CD4-positive, alpha-beta T cell (primary cell): ENCODE measurements at places on chromosomes 16 and 17.

- DNase-seq: no peak
These were observed 22.5 kb upstream of the NSMCE1 start for GRCh38 chr16:27291106-27291505.

DNA sequence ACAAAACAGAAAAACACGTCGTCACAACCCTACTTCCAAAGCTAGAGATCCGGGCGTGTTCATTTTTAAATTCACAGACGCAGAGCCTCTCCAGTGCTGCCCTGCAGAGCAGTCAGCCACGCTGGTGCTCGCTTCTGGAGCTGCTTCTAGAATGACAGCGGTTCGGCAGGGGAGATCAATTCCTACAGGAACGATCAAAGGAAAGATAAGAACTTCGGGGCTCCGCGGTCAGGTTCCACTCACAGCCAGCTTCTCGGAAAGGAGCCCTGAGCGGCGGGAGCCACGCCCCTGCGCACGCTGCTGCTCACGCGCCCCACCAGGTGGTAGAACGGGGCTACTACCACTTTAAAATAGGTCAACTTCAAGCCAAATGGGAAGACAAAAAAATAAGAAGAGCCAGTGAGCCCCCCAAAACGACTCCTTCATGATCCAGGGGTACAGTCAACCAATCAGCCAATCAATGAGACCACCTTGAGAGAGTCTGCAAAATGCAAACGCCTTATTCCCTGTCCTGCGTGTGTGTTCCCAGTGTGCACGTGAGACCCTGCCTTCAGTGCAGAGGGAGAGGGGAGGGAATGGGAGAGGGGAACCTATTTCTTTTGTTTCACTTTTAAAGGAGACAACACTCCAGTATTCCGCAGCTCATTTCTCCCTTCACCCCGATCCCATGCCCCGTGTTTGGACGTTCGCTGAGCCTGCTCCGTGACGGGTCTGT is 209.7 kb downstream of the RBFOX3 start:
- DNase-seq: peak; percentile 52

DNA sequence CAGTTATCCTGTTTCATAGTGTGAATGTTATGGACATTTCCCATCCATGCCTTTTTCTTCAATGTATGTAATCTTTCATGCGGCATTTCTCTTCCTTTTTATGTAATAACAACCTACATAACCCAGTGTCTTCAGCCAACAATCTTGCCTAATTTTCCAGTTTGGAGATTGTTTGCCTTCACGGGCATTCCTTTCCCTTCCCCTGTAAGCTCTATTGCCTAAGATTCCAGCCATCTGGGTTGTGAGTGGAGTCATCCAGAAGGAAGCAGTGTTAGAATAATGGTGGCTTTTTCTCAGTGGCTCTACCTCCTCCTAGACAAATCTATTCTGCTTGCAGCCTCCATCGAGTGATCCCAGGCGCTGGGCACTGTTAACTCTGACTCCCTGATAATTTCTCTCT is 22.3 kb downstream of the SYCE1L start:
- DNase-seq: no peak

- DNase-seq: no peak
These were observed 2.2 kb upstream of the MPG start for GRCh38 chr16:75580-76501.

DNA sequence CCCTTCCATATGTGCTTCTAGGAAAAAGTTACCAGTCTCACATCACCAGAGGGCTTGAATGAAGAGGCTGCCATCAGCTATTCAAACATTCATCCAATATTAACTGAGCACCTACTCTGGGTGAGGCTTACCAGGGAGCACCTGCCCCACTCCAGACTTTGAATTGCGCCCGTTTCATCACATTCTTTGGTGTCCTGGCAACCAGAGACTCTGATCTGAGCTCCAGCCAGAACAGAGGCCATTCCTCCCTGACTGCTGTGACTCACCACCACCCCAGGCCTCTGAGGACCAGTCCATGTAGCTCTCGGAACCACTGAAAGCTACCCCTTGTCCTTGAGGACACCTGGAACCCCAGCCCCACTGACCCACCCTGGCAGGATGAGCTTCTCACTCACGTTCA is at the start of gene C16orf96:
C16orf96 (plus strand) TSS at position 229 of the 400 bp plus-strand sequence; CDS start at position 379, 150 bp downstream.
- DNase-seq: no peak

DNA sequence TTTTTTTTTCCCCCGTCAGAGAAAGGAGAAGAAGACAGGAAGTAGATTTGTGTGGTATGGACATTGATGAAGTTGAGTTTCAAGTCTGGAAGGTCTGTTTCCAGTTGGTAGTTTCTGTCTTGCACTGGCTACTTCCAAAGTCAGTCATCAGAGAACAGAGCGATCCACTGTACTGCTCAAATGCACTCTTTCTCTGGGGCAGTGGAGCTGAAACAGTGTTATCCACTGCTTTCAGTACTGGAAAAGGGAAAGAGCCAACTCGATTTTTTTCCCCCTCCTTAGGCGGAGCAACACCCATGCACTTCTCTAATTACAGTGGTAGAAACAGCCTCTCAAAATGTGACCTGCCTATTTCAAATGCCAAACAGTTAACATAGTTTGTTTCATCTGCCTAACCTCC is 7.4 kb downstream of the PRKCA start:
- DNase-seq: no peak

DNA sequence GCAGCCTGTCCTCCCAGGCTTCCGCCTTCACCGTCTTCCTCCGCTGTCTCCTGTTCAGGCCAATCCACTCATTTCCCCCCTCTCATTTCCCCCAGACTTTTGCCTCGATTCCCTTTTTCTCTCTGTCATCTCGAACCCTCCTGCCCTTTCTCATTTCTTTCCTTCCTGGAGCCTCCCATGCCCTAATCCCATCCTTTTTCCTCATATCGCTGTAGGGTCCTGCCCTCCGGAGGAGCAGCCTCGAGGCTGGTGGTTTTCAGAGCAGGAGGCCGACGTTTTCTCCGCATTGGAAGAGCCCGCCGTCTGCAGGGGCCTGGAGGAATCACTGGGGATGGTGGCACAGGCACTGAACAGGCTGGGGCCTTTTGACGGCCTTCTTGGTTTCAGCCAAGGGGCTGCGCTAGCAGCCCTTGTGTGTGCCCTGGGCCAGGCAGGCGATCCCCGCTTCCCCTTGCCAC is 597 bp downstream of the OVCA2 start:
- DNase-seq: no peak

- no peak for DNase-seq
These were observed 106.3 kb downstream of the HS3ST3A1 start for GRCh38 chr17:13495423-13495822.

- no peak for DNase-seq
These were observed 147.9 kb downstream of the MAF start for GRCh38 chr16:79452671-79453070.

DNA sequence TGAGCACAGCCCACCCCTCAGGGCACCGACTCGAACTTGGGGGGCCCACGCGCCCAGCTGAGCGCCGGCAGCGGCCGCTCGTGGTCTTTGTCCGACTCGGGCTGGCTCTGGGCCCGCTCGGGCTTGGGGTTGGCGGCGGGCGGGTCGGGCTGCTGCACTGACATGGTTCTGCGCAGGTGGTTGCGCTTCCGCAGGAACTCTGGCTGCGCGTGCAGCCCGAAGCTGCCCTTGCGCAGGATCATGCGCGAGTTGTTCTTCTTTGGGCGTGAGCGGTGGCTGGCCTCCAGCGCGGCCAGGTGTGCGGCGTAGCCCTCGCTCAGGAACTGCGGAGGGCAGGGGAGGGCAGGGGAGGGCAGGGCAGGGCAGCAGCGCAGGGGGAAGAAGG is 11.1 kb downstream of the PIMREG start:
- peak; percentile 58 for DNase-seq

- DNase-seq: no peak
These were observed 326.8 kb downstream of the SEC14L1 start for GRCh38 chr17:77467521-77467920.

DNA sequence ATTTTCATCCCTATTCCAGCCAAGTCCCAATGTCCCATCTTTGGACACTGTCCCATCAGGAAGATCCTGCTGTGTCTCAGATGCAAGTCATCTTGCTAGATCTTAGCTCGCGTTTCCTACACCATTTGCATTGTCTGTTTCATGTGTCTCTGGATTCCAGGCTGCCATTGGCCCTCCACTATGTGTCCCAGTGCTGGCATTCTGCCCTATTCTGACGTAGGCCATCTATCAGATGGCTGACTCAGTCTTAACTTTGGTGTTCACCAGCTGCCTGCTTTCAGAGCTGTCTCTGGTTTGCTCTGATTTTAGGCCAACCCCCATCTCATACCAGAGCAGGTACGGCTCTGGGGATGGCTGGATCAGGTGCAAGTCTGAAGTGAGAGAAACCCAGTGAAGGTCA is 300.9 kb upstream of the ASIC2 start:
- DNase-seq: no peak

- DNase-seq: no peak
These were observed 2.3 kb downstream of the DDX19A start for GRCh38 chr16:70348991-70349390.

GRCh38 chr17:19502517-19502916 is 31.1 kb upstream of the SLC47A1 start:
- no peak for DNase-seq

GRCh38 chr17:27247071-27247957 is 46.6 kb upstream of the WSB1 start:
- no peak for DNase-seq

GRCh38 chr16:47063011-47063724 is 80.6 kb downstream of the NETO2 start:
- DNase-seq: no peak

DNA sequence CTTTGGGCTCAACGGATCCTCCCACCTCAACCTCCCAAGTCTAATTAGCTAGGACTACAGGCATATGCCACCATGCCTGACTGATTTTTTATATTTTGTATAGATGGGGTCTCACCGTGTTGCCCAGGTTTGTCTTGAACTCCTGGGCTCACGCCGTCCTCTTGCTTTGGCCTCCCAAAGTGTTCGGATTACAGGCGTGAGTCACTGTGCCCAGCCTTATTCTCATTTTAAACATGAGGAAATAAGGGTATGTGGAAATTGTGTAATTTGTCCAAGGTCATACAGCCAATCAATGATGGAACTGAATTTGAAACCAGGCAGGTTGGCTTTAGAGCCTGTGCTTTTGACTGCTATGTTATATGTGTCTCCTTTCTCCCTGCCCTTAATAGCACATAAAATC is 27.4 kb upstream of the AQP8 start:
- no peak for DNase-seq

DNA sequence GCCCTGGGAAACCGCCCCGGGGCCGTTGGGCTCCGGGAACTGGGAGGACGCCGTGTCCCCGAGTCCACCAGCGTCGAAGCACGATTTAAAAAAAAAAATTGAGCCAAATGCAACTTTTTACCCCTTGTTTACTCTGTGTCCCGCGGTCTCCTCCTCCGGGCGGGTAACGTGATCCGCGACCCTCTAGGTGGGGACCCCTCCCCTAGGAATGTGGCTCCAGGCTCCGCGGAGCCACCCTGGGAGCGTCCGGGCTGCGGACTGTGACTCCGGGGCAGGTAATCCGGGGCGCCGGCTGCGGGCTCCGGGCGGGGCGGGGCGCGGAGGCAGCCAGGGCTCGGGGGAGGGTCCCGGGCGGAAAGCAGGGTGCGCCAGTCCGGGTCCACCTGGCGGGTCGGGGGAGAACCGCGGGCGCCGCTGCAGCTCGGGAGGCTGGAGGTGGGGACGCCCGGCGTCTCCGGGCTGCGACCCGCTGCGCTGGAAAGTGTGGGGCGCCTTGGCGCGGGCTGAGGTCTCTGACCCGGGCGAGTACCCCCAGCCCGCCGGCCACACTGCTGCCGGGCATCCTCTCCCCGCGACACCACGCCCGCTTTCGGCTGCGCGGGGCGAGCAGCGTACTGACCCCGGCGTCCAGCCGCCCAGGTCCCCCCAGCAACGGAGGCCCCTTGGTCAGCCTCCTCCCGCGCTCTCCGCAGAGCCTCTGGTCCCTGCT is 852 bp upstream of the HELZ start:
- DNase-seq: peak; percentile 57

DNA sequence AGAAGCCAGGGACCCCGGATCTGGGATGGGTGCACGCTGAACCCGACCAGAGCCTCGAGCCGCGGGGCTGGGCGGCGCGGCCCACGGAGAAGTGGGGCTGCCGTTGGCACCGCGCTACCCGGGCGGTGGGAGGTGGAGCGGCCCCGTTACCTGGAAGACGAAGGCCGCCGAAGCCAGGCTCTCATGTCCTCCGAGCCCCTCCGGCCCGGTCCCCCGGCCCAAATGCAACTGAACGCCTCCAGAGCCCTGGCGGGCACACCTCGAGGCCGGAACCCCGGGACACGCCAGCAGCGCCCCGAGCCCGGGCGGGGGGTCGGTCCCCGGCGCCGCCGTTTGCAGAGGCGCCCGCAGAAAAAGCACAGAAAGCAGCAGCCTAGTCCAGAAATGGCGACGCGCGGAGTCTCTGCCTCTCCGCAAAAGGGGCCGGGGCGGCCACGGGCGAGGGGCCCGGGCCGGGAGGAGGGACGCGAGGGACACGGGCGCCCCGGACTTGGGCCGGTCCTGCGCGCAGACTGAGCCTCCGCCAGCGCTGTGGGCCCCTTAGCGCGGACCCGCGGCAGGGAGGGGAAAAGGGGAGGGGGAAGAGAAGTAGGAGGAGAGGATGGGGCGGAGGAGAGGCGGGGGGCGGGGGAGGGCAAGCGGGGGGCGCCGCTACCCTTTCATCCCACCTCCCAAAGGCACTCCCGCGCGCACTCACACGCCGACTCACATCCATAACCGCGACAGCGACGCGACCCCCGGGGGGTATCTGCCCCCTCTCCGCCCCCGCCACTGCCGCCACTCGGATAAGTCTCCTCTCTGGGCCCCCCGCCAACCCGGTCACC is 1.4 kb downstream of the AXIN2 start:
- DNase-seq: peak; percentile 26

DNA sequence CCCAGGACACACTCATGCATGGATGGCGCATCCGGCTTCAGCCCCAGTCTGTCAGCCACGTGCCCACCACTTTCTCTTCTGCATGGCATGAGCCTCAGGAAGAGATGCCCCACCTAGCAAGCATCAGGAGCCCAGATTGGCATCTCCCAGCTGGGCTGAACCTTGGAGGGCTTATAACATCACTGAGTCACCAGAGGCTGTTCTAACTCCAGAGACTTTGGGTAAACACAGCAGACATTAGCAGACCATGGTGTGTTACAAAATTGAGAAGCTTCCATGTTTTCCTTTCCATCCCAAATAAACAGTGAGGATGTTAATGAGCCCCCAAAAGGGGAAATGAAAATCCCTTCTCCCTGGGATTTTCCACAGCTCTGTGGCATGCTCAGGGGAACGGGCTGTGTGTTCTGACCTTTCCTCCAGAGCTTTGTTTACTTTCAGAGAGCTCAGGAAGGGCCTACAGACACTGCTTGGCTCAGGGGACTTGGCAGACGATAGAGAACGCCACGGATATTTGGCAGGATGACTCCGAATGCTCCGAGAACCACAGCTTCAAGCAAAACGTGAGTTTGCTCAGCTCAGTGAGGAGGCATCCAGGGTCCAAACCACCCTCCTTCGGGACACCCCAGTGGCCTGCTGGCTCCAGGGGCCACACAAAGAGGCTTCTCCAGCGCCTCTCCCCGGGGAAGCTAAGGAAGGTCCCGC is 16.5 kb downstream of the GLP2R start:
- no peak for DNase-seq

- DNase-seq: no peak
These were observed 29.5 kb downstream of the WWOX start for GRCh38 chr16:78128913-78129312.
